ENCODE measurements at places on chromosomes 3 and 15. TPM values are rescaled to one million over a fixed set of nuclear protein-coding genes. Genes with fewer than 3 reads are reported as not detected.

DNA sequence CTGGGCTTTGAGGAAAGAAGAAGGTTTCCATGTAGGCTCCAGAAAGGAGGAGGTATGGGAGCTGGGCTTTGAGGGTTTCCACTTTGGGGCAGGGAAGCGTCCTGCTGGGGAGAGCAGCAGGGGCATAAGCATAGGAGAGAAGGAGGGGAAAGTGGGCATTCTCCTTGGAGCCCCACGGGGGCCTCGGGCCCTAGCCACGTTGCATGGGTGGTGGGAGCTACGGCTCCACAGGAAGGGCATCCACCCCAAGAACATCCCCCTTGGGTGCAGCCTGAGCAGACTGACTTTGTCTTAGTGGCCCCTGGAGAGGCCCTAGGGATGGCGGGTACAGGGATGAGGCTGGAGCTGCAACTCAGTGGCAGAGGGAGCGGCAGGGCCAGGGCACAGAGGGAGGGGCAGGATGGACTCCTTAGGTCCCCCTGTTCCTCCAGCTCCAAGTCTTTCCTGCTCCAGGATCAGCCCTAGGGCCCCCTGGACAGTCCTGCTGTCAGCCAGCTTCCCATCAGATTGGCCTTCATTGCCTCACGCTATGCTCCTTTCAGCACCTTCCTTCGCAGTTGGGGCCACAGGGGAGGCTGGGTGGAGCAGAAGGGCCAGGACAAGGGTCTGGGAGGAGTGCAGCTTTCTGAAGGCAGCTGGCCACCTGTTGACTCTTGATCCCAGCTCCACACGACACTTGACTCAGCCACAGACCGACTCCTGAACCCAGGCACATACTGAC is 22.9 kb downstream of the PRR20G start:
- peaks cover 49% of the 10 kb centered on the region for H3K27me3 ChIP-seq
- H3K4me1 ChIP-seq: no peaks in the 10 kb centered on the region
- no peak overlapping the region for H3K4me3 ChIP-seq
- no peaks in the 10 kb centered on the region for H3K36me3 ChIP-seq
- H3K27ac ChIP-seq: no peak overlapping the region

- no peaks in the 10 kb centered on the region for H3K4me1 ChIP-seq
- H3K4me3 ChIP-seq: no peak overlapping the region
- no peaks in the 10 kb centered on the region for H3K36me3 ChIP-seq
- no peak overlapping the region for H3K27ac ChIP-seq
Measured at GRCh38 chr3:83890763-83891135, 1068.0 kb upstream of the CADM2 start.

- DNase-seq: no peak
- H3K36me3 ChIP-seq: no peaks in the 10 kb centered on the region
- H3K4me3 ChIP-seq: no peak overlapping the region
- H3K27me3 ChIP-seq: peaks cover 13% of the 10 kb centered on the region
- H3K27ac ChIP-seq: no peak overlapping the region
Measured at GRCh38 chr3:63639806-63640205, 12.7 kb upstream of the SNTN start.

Gene DZIP3
- total RNA-seq: 23.9 TPM
